ENCODE measurements at places on chromosomes 1 and 21. TPM values are rescaled to one million over a fixed set of nuclear protein-coding genes. Genes with fewer than 3 reads are reported as not detected.

The C1orf185 gene
- not detected for total RNA-seq

DNA sequence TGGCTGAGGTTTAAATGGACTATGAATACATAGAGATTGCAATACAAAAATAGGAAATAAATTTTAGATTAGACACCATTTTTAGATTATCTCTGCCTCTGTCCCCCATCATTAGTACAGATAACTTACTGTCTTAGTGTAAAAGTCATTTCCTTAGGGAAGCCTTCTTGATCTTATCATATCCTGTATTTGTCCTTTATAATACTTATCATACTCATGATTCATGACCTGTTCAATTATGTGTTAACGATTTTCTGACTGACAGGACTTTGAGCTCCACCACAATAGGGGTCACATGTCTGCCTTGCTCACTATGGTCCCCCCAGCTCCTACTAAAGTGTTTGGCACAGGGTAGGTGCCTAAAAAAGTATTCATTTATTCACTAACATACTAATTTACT, 14.6 kb downstream of the TEX38 start:
- no peak for DNase-seq

GRCh38 chr1:110170766-110171733, 20.8 kb downstream of the SLC6A17 start:
- DNase-seq, result no peak

- no peak for DNase-seq
Observed at GRCh38 chr1:41833519-41834000, 85.2 kb downstream of the HIVEP3 start.

GRCh38 chr1:75980972-75981897, 49.0 kb upstream of the ASB17 start:
- DNase-seq, result no peak

DNA sequence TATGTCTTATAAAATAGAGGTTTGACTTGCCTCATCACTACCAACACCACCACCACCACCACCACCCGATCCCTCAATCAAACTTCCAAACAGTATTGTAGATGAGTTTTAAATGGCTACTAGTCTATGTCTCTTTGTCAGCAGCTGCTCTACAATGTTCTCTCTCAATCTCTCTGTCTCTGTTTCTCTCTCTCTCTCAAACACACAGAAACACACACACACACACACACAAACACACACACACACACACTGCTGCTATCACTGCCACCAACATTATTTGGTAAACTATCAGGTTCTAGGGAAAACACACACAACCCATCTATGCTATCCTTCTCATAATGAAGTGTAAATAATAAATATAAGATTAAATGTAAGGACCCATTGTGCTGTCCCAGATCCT, 2.4 kb downstream of the TNFSF4 start:
- DNase-seq, result no peak
